T-helper 1 cell (primary cell): ENCODE measurements at places on chromosomes 6 and 20.

DNA sequence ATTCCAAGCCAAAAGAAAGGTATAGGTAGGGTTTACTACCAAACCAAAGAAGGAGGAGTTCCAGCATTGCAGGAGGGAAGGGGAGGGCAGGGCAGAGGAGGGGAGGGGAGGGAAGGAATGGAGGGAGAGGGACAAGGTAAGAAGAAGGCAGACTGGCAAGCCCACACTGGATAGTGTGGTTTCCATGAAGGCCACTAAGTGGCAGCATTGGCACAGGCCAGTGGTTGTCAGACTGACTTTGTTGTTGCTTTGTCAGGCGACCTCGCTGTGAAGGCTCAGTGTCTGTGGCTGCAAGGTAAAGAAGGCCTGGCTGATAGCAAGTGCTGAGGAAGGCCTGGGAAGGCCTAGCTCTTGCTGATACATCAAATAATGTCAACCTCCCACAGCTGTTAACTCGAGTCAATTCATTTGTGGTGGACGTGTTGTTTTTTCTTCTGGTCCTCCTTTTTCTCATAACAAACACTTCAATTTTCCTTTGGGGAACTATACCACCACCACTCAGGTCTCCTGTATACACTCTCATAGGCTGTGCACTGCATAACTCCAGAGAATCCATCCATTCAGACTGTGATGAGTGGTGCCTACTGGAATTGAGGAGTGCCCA lies 7.7 kb upstream of the ZNF334 start:
- no peak for DNase-seq

DNA sequence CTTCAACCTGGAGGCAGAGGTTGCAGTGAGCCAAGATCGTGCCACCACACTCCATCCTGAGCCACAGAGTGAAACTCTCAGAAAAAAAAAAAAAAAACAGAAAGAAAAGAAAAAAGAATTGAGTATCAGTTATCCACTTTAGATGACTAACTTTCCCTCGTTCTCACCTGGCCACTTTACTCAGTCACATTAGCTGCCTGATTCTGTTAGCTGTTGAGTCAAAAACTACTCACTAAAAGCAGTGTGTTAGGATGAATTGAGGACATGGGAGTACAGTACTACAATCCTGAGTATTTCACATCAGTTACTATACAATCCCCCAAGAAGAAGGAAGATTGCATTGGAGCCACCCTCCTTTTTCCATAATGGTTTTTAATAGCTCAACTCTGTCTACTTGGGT lies 114.6 kb downstream of the ADAT2 start:
- no peak for DNase-seq

DNA sequence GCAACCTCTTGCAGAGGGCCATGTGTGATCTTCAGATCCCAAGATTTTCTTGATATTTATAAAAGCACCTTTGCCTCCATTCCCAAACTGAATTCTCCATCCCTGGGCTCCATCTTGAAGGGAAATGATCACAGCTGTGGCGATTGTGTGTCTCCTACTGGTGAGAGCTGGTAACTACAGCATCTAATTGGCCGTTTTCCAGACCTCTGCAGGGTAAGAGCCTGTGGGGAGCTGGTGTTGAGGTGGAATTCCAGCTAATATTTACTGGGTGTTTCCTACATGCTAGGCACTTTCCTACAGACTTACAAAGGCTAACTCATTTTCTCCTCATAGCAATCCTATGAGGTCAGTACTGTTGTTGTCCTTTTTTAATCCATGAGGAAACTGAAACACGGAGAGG lies 59.2 kb upstream of the FNDC1 start:
- DNase-seq = no peak

DNA sequence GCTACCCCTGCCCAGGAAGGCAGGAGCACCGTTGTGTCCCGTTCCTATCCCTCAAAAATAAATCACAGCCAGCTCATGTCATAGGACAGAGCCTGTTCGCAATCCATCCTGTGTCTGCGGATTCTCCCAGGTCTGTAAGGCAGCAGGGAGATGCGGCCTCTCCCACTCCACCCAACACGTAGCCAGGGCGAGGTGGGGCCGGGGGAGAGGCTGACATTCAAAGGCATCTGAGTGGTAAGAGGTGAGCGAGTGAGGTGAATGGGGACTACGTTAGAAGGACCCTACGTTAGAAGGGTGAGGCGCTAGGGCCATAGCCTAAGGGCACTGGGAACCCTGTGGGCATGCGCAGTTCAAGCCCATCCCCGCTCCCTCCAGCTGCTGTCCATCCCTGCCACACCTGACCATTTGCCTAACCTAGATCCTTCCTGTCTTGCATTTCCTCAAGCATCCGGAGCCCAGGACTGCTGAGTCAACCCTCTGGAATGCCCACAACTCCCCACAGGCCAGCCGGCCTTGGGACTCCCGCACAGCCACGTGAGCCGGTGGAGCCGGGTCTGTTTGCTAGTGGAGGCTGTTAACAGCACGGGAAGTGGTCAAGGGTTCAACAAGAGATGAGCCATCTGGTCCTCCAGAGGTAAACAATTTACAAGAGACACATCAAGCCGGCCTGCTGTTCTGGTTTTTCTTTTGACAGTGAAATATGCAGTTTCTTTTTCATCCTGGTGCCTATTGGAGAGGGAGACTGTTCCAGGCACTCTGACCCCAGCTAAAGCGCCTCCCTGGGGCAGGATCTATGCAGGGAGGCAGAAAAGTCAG lies 45.9 kb downstream of the RIPOR3 start:
- DNase-seq = no peak

DNA sequence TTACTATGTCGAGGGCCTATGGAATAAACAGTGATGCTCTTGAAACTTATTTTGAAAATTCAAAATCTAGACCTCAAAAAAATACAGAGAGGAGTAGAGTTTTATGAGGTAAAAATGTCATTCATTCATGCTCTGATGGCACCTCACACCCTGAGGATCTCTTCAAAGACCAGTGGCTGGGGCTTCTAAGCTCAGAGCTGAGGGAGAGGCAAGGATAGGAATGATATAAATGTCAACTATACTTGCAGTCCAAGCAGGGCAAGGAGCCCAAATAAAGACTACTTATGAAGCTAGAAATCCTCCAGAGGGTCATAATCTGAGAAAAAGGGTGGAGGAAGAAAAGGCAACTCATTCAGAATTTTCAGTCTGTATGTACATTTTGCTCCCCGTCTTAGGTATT lies 136.7 kb upstream of the CARMIL1 start:
- no peak for DNase-seq

DNA sequence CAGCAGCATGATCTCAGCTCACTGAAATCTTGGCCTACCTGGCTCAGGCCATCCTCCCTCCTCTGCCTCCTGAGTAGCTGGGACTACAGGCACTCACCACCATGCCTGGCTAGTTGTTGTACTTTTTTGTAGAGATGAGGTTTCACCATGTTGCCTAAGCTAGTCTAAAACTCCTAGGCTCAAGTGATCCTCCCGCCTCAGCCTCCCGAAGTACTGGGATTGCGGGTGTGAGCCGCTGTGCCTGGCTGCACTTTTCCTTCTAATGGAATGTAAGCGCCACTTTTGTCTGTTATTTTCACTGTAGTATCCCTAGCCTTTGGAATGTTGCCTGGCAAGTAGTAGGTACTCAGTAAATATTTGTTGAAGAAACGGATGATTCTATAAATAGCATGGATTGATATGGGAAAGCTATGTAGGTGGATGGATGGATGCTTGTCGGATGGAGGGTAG lies 10.4 kb upstream of the TRIB3 start:
- no peak for DNase-seq

GRCh38 chr6:145814501-145815308 lies at the start of gene FBXO30:
TSS of gene FBXO30 (minus strand) at chr6:145814795. CDS start at chr6:145806405, 8,390 bp downstream.
- peak; percentile 85 for DNase-seq

GRCh38 chr6:13117570-13117969 lies 210.8 kb downstream of the TBC1D7 start:
- DNase-seq = no peak

GRCh38 chr6:57108691-57109090 lies 18.7 kb downstream of the ZNF451 start:
- no peak for DNase-seq

- no peak for DNase-seq
Observed at GRCh38 chr6:117074672-117075071, 190.7 kb upstream of the VGLL2 start.

- no peak for DNase-seq
Observed at GRCh38 chr6:2353412-2354137, 108.2 kb upstream of the GMDS start.

DNA sequence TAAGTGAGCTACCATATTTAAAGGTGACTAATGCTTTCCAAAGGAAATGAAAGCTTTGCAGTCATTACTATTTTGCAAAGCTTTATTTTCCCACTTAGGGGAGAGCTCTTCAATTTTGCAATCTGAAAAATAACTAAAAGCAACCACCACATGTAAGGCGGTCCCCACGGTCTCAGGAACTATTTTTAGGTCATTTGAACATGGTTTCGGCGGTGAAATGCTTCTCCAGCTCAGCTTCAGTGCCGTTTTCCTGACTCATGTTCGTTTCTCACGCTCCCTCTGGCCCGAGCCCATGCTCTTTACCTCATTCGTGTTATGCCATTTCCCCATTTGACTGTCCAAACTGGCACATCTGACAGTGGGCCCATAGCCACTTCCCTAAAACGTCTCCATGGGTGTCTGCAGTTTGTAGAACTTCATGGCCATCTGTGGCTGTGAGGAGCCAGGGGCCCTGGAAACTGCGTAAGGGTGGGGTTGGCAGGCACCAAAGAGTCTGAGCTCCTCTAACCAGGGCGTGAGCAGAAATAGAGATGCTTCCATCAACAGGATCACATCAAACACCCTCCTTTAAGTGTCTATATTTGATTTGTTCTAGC lies 46.5 kb downstream of the ADTRP start:
- no peak for DNase-seq

DNA sequence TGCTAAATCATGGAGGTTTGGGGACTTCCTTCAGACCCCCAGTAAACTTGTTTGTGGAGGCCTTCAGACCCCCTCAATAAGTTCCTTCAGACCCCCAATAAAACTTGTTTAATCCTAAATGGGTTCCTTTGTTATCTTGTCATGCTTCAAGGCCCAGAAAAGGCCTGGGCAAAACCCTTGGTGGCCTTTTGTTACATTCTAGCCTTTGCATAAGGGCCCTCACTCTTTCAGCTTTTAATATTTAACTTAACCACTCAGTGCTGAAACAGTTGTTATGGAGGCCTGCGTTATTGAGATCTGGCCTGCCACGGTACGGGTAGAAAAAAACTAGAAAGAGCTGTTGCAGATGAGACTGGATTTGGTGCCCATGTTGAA lies 4.3 kb upstream of the DYNLRB1 start:
- DNase-seq = no peak

DNA sequence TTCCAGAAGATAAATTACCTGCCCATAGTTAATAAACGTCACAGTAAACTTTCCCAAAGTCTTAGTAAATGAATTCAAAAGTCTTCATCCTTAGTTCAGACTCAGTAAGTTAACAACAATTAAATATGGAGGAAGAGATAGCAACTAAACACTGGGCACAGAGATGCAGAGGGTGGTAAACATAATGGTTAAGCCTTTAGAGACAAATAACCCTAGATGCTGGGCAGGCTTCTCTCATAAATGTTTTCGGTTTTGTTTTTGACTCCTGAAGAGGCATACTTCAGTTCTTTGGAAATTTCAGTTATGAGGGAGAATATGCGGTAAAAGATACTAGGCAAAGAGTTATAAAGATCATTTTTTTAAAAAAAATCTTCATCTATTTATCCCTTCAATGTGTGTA lies 369.8 kb downstream of the FRK start:
- no peak for DNase-seq

DNA sequence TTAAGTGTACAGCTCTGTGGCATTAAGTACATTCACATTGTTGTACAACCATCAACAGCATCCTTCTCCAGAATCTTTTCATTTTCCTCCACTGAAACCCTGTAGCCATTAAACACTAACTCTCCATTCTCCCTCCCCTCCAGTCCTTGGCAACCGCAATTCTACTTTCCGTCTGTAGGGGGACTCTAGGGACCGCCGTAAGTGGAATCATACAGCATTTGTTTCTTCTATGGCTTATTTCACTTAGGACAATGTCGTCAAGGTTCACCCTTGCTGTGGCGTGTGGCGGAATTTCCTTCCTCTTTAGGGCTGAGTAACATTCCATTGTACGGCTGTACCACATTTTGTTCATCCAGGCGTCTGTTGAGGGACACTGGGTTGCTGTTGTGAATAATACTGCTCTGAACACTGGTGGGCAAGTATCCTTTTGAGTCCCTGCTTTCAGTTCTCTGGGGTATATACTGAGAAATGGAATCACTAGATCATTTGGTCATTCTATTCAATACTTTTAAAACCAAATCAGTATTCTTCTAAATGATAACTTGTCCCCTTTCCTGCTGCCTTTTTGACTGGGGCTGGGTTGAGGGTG lies 50.7 kb downstream of the PPP1R3G start:
- DNase-seq = peak; percentile 11

- DNase-seq = no peak
Observed at GRCh38 chr6:33929575-33930288, 125.9 kb upstream of the MLN start.

DNA sequence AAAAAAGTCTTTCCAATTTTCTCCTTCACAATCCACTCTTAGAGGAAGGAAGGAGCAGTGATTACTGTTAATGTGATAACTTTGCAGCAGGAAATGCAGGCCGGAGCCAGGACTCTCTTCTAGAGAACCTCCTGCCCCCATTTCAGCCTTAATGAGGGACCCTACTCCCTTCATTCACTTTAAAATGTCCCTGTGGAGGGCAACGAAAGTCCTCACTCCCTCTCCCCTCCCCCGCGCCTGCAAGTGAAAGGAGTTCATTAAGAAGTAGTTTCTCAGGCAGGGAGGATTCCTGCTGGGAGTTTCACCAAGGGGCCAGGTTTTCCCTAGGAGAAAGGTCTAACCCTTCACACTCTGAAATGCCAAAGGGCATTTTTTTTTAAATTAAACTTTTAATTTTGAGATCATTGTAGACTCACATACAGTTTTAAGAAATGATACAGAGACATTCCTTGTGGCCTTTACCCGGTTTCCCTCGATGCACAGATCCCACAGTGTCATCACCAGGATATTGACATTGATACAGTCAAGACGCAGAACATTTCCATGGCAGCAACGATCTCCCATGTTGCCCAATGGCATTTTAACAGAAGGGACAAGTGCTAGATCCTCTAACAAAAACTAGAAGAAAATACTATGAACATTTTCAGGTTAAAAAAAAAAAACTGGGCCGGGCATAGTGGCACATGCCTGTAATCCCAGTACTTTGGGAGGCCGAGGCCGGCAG lies 6.8 kb upstream of the COMMD7 start:
- no peak for DNase-seq

GRCh38 chr6:10800810-10801209 lies 37.5 kb downstream of the MAK start:
- DNase-seq = no peak

DNA sequence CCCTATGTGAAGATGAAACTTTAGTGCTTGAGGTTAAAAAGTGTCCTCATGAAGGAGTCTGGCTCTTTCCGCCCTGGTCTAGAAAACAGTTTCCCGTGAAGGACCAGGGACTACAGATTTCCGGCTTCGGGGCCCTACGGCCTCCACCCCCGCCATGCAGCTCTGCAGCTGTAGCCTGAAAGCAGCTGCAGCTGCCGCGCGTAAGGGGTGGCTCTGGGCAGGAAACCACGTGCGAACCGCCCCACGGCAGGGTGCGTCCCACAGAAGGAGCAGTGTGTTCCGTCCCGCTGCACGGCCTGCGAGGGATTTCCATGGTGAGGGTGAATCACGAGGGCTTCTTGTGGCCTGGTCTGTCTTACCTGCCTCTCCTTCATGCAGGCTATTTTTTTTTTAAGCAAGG lies 117.0 kb downstream of the ERMARD start:
- DNase-seq = peak; percentile 76

- no peak for DNase-seq
Observed at GRCh38 chr6:121492536-121492935, 57.1 kb downstream of the GJA1 start.

GRCh38 chr6:16311763-16312162 lies 73.4 kb downstream of the GMPR start:
- DNase-seq = no peak

GRCh38 chr6:113414511-113414910 lies 442.6 kb upstream of the MARCKS start:
- no peak for DNase-seq
